SIG-M5 (cell line): ENCODE measurements at places on chromosomes 1 and 21.

GRCh38 chr1:216144661-216145450, 278.4 kb downstream of the USH2A start:
- no peak for DNase-seq

DNA sequence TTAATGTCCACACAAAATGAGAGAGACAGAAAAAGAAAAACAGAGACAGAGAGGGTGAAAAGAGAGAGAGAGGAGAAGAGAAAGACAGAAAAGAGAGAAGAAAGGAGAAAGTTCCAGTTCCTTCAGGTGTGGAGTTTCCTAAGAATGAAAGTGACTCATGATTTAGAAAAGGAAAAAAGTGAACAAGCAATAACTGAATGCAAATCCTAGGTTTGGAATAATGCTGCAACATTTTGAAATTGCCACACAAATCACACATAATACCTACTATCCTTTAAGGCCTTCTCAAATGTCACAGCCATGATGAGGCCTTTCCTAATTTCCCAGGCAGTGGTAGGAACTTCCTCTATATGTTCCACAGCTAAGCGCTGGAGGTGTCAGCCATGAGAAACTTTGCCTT, 31.5 kb upstream of the XPR1 start:
- no peak for DNase-seq

DNA sequence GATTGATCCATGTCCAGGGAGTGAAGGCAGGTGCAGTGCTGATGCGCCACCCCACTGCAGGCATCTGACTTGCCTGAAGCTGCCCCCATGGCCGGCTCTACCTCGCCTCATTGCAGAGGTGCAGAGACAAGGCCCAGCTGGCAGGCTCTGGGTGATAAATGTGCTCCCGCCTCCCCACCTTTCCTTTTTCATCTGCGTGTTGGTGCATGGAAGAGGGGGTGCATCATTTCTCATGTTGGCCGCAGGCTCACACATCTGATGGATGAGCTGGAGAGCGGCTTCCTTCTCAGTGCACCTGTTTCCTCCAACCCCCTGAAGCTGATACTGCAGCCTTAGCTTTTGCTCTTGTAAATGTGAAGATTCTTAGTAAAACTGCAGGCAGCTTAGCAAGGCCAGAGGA, 306.0 kb upstream of the KAZN start:
- DNase-seq = no peak

- DNase-seq = no peak
Observed at GRCh38 chr1:48761411-48761810, 15.3 kb downstream of the BEND5 start.

- no peak for DNase-seq
Observed at GRCh38 chr1:67674260-67675011, 10.6 kb upstream of the GADD45A start.

DNA sequence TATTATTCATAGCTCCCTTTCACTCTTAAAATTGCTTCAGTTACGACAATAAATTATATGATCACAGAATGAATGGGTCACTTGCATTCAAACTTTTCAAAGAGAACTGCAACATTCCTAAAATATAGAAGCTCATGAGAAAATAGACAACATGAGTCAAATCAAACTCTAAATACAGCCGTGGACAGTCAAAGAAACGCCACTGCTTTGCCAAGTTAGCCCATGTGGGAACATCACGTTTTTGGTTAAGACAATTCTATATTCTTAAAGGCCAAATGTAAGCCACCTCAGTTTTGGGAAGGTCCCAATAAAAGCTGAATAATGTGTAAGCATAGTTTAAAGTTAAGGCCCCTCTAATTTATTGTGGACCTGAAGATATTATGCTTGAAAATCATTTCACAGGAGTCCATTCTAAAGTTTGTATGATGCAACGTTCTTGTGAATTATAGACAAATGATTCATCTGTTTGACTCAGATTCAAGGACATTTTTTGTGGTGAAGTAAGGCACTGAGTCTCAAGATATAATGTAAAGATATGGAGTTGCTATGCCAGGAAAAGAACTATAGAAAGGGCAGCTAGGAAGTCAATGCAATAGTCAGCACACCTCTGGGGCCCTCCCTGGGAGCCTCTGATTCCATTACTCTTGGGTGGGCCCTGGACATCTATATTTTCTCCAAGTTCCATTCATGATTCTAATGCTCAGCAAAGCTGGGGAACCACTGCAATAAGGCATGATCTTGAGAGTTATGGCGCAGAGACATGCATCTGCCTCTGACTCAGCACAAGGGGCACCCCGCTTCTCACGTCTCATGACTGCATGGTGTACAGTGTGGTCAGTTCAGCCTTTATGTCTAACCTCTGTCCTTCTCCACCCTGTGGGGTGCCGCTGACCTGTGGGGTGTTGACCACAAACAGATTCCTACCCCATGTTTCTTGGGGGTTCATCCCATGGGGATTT, 33.9 kb downstream of the ETS2 start:
- DNase-seq = no peak

- DNase-seq = no peak
Observed at GRCh38 chr1:110240476-110241210, 30.5 kb downstream of the KCNC4 start.

GRCh38 chr1:156114101-156114918, at the start of gene LMNA:
TSS of gene LMNA (plus strand) at chr1:156114711. CDS start at chr1:156114919, 208 bp downstream.
- DNase-seq = peak; percentile 76

GRCh38 chr1:223216074-223216473, 73.0 kb upstream of the TLR5 start:
- no peak for DNase-seq

GRCh38 chr1:16927711-16928485, 6.2 kb downstream of the CROCC start:
- DNase-seq = no peak

DNA sequence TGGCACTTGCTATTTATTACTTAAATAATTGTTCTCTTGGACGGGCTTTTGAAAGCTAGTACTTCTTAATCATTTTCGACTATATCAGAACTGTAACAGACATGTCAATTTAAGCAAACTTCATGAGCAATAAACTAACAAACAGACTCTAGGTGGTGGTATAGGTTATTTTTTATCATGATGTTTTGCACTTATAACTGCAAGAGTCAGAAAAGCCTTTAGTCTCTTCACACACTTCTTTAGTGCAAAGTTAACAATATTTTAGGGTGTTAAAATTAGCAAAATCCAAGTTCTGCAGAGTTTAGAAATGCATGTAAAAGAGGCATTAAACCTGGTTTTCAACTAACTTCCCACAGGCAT, 2.2 kb downstream of the NRIP1 start:
- no peak for DNase-seq

DNA sequence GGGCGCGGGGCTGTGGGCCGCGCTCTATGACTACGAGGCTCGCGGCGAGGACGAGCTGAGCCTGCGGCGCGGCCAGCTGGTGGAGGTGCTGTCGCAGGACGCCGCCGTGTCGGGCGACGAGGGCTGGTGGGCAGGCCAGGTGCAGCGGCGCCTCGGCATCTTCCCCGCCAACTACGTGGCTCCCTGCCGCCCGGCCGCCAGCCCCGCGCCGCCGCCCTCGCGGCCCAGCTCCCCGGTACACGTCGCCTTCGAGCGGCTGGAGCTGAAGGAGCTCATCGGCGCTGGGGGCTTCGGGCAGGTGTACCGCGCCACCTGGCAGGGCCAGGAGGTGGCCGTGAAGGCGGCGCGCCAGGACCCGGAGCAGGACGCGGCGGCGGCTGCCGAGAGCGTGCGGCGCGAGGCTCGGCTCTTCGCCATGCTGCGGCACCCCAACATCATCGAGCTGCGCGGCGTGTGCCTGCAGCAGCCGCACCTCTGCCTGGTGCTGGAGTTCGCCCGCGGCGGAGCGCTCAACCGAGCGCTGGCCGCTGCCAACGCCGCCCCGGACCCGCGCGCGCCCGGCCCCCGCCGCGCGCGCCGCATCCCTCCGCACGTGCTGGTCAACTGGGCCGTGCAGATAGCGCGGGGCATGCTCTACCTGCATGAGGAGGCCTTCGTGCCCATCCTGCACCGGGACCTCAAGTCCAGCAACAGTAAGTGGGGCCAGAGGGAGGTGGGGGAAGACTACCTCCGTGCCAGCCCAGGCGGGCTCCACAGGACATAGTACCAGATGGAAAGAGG, 808 bp downstream of the MAP3K21 start:
- DNase-seq = no peak

- DNase-seq = no peak
Observed at GRCh38 chr21:41166884-41167283, 1.1 kb upstream of the BACE2 start.

GRCh38 chr1:20593756-20594155, 4.9 kb downstream of the CDA start:
- no peak for DNase-seq

DNA sequence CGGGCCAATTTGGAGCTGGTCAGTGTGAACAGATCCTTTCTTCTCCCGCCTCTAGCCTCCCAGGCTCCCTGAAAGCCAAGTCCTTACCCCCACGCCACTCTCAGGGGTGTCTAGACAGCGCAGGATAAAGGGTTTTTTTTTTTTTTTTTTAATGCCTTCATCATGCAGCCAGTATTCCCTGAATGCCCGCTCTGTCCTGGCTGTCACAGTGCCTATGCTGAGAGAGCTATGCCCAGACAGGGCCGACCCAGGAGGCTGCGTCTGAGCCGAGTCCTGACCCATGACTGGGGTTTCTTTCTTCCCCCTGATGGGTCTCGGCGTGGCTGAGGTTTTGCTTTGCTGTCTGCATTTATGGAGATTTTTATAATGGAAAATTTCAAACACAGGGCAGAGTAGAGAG, 18.3 kb downstream of the SPSB1 start:
- DNase-seq = no peak

DNA sequence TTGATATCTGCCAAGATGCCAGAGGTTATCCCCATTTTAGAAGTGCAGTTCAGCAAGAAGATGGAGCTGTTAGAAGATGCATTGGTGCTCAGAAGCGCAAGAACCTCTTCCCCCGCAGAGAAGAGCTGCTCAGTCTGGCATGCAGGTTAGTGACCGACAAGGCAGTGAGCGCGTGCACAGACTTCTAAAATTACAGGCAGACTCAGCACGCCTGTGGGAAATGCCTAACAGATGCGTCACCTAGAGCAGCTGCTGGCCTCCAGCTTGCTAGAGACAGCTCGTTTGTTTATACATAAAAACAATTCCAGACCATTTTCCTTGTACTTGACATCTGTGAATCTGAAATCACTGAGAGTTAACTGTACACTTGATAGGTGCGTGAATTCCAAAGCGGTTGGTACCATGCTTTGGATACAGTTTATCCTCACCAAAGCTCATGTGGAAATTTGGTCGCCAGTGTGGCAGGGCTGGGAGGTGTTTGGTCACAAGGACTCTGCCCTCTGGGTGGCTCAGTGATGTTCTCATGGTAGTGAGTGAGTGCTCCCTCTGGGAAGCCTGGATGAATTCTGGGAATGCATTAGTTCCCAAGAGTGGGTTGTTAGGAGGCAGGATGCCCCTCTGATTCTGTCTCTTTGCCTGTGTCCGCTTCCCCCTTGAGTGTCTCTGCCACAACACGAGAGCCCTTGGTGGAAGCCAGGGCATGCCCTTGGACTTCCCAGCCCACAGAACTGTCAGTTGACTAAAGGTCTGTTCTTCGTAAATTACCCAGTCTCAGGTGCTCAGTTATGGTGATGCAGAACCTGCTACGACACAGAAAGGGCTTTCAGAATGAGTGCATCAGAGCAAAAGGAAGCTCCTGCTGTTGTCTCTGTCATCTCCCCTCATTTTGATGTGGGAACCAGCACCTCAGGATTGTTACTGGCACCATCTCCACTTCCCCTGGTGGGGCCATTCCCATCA, 24.4 kb downstream of the SNAP47 start:
- DNase-seq = no peak
